Karpas-422 (cell line): ENCODE measurements at places on chromosomes 1 and 21. TPM values are rescaled to one million over a fixed set of nuclear protein-coding genes. Genes with fewer than 3 reads are reported as not detected.

The GCSAML gene
- not detected in 2 replicates for total RNA-seq

The RGS18 gene
- total RNA-seq = 20.8 and 47.3 TPM in 2 replicates

The LAPTM5 gene
- 117 and 184 TPM in 2 replicates for total RNA-seq

The PNRC2 gene
- 114 and 140 TPM in 2 replicates for total RNA-seq

The TEKT2 gene
- total RNA-seq = 0.86 and 1.7 TPM in 2 replicates

The SPAG17 gene
- total RNA-seq = not detected in 2 replicates

The C1orf185 gene
- total RNA-seq = not detected in 2 replicates

The LIN28A gene
- 0.04 TPM in 1 of 2 replicates, not detected in the other for total RNA-seq

The NR0B2 gene
- not detected in 2 replicates for total RNA-seq

The REG4 gene
- not detected in 2 replicates for total RNA-seq

The SPRR3 gene
- total RNA-seq = not detected in 2 replicates

The IFI16 gene
- 31.9 and 36.3 TPM in 2 replicates for total RNA-seq

The SERTAD4 gene
- not detected in 2 replicates for total RNA-seq

The PLCH2 gene
- total RNA-seq = 0.11 and 0.19 TPM in 2 replicates

The TMPRSS15 gene
- 0.19 TPM in 1 of 2 replicates, not detected in the other for total RNA-seq

The NSUN4 gene
- 15.9 and 27.1 TPM in 2 replicates for total RNA-seq

The FCAMR gene
- total RNA-seq = not detected in 2 replicates

The LCE4A gene
- total RNA-seq = not detected in 2 replicates

The CRNN gene
- not detected in 2 replicates for total RNA-seq

The CNR2 gene
- total RNA-seq = 16.4 and 18.9 TPM in 2 replicates

The CHAF1B gene
- 2.3 and 5.6 TPM in 2 replicates for total RNA-seq

The NES gene
- not detected in 2 replicates for total RNA-seq

The OR2T3 gene
- total RNA-seq = not detected in 2 replicates
